ENCODE measurements at places on chromosomes 16 and 17. TPM values are rescaled to one million over a fixed set of nuclear protein-coding genes. Genes with fewer than 3 reads are reported as not detected.

GRCh38 chr16:67865318-67865717, 7.5 kb upstream of the EDC4 start:
- peaks cover 1% of the 10 kb centered on the region for H3K36me3 ChIP-seq
- H3K4me3 ChIP-seq, result no peak overlapping the region
- DNase-seq, result no peak
- no peaks in the 10 kb centered on the region for H3K4me1 ChIP-seq
- no peak overlapping the region for H3K27ac ChIP-seq

DNA sequence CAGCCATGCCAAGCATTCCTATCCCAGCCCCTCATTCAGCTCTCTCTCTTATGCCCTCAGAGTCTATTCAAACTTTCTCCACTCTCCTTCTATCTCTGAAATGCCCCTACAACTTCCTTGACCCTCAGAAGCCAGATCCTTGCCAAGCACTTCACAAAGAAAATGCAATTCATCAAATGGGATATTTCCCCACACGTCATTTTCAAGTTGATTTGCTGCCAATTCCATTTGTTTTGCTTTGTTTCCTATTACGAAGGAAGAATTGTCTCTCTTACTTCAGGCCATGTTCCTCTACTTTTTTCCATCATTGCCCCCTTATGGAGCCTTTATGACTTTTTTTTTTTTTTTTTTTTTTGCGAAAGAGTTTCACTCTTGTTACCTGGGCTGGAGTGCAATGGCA, 9.2 kb upstream of the ALOX12 start:
- DNase-seq, result no peak
- H3K27me3 ChIP-seq, result no peaks in the 10 kb centered on the region
- no peaks in the 10 kb centered on the region for H3K36me3 ChIP-seq
- no peak overlapping the region for H3K27ac ChIP-seq
- no peaks in the 10 kb centered on the region for H3K4me1 ChIP-seq

GRCh38 chr16:75230471-75231110, 11.8 kb downstream of the CTRB1 start:
- H3K4me1 ChIP-seq, result no peaks in the 10 kb centered on the region
- H3K36me3 ChIP-seq, result peaks cover 26% of the 10 kb centered on the region
- no peak overlapping the region for H3K4me3 ChIP-seq
- no peaks in the 10 kb centered on the region for H3K27me3 ChIP-seq

DNA sequence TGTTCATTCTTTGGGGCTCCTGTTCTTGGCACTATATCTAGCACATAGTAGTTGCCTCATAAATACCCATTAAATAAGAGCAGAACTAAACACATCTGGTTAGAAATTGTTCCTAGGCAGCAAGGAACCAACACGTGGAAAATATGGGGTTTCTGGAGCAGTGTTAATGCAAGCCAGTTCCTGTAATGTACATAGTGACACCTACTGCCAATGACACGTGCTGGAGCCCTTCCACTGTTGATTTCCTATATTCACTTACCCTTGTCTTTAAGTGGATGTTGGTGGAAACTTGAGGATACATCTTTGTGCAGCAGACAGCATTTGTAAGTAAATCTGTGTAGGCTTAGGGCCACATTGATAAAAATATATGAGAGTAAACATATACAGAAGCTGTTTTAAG, 1.6 kb upstream of the IRF8 start:
- H3K4me3 ChIP-seq, result no peak overlapping the region
- H3K4me1 ChIP-seq, result no peaks in the 10 kb centered on the region
- no peaks in the 10 kb centered on the region for H3K27me3 ChIP-seq
- H3K27ac ChIP-seq, result no peak overlapping the region
- no peak for DNase-seq
- H3K36me3 ChIP-seq, result no peaks in the 10 kb centered on the region

DNA sequence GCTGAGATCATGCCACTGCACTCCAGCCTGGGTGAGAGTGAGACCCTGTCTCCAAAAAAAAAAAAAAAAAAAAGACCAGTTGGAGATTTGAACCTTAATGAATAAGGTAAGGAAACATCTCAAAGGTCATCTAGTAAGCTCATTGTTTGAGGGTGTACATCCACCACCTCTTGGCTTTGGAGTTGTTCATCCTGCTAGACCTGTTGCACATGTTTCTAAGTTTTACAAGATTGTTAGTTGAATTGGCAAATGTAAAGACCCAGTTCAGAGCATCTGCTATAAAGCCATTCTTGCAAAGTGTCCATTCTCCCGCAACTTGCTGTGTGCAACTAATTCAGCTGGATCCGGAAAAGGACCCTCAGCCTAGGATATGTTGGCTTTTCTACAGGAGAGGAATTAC, 1.5 kb downstream of the PSMD7 start:
- H3K36me3 ChIP-seq, result peaks cover 21% of the 10 kb centered on the region
- H3K4me3 ChIP-seq, result peak overlapping the region; percentile 84
- H3K4me1 ChIP-seq, result no peaks in the 10 kb centered on the region
- H3K27ac ChIP-seq, result no peak overlapping the region

DNA sequence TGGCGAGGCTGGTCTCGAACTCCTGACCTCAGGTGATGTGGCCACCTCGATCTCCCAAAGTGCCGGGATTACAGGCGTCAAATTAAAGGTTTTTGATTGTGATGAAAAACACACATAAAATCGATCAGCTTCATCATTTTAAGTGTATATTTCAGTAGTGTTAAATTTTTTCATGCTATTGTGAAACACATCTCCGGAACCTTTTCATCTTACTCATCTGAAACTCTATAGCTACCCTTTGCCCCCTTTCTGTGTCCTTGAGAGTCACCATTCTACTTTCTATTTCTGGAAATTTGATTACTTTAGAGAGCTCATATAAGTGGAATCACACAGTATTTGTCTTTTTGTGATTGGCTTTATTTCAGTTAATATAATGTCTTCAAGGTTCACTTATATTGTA, 478.3 kb upstream of the HSBP1 start:
- DNase-seq, result no peak
- H3K36me3 ChIP-seq, result no peaks in the 10 kb centered on the region
- no peak overlapping the region for H3K27ac ChIP-seq
- no peaks in the 10 kb centered on the region for H3K27me3 ChIP-seq
- no peak overlapping the region for H3K4me3 ChIP-seq

- H3K4me1 ChIP-seq, result no peaks in the 10 kb centered on the region
- no peak overlapping the region for H3K27ac ChIP-seq
- H3K36me3 ChIP-seq, result peaks cover 15% of the 10 kb centered on the region
- no peak overlapping the region for H3K4me3 ChIP-seq
Observed at GRCh38 chr16:74305978-74306784, 9.6 kb downstream of the PSMD7 start.

DNA sequence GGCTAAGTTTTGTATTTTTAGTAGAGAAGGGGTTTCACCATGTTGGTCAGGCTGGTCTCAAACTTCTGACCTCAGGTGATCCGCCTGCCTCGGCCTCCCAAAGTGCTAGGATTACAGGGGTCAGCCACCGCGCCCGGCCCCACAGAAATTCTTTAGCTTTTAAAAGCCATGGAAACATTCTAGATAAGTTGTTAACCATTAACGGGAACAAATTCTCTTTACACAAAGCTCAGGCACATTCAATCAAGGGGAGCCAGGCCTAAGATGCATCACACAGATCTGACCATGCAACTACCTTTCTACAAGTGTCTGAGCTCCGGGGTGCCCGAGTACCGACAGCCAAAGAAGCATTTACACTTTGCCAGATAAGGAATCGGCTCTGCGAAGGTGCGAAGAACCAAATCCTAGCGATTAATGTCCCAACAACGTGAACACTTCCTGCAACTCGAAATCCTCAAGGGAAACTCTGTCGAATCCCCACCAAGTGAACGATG, 1.0 kb downstream of the EMC8 start:
- DNase-seq, result no peak
- no peak overlapping the region for H3K27ac ChIP-seq
- H3K4me1 ChIP-seq, result peaks cover 18% of the 10 kb centered on the region
- peak overlapping the region; percentile 100 for H3K4me3 ChIP-seq
- H3K36me3 ChIP-seq, result no peaks in the 10 kb centered on the region

DNA sequence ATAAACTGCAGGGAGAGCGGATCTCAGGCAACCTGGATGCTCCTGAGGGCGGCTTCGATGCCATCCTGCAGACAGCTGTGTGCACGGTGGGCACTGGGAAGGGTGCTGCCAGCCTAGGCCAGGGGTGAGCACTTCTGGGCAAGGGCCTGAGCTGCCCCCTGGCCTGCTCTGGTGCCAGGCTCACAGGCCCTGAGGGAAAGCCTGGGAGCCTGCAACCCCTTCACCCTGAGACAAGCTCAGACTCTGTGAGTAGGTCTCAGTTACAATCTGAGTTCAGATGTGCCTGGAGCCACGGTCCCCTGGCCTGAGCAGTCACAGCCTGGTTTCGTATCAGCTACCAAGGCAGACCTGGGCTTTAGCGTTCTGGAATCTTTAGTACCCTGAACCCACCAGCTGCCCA, 8.1 kb downstream of the ITGB4 start:
- DNase-seq, result no peak
- no peaks in the 10 kb centered on the region for H3K27me3 ChIP-seq
- no peak overlapping the region for H3K27ac ChIP-seq

- H3K4me3 ChIP-seq, result no peak overlapping the region
- H3K4me1 ChIP-seq, result no peaks in the 10 kb centered on the region
- DNase-seq, result no peak
Observed at GRCh38 chr16:58537124-58537906, 22.0 kb downstream of the SETD6 start.

DNA sequence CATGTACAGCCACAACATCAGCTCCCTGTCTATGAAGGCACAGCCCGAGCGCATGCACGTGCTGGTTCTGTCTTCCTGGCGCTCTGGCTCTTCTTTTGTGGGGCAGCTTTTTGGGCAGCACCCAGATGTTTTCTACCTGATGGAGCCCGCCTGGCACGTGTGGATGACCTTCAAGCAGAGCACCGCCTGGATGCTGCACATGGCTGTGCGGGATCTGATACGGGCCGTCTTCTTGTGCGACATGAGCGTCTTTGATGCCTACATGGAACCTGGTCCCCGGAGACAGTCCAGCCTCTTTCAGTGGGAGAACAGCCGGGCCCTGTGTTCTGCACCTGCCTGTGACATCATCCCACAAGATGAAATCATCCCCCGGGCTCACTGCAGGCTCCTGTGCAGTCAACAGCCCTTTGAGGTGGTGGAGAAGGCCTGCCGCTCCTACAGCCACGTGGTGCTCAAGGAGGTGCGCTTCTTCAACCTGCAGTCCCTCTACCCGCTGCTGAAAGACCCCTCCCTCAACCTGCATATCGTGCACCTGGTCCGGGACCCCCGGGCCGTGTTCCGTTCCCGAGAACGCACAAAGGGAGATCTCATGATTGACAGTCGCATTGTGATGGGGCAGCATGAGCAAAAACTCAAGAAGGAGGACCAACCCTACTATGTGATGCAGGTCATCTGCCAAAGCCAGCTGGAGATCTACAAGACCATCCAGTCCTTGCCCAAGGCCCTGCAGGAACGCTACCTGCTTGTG, 10.7 kb downstream of the CHST4 start:
- no peak for DNase-seq
- no peak overlapping the region for H3K4me3 ChIP-seq
- no peaks in the 10 kb centered on the region for H3K4me1 ChIP-seq

DNA sequence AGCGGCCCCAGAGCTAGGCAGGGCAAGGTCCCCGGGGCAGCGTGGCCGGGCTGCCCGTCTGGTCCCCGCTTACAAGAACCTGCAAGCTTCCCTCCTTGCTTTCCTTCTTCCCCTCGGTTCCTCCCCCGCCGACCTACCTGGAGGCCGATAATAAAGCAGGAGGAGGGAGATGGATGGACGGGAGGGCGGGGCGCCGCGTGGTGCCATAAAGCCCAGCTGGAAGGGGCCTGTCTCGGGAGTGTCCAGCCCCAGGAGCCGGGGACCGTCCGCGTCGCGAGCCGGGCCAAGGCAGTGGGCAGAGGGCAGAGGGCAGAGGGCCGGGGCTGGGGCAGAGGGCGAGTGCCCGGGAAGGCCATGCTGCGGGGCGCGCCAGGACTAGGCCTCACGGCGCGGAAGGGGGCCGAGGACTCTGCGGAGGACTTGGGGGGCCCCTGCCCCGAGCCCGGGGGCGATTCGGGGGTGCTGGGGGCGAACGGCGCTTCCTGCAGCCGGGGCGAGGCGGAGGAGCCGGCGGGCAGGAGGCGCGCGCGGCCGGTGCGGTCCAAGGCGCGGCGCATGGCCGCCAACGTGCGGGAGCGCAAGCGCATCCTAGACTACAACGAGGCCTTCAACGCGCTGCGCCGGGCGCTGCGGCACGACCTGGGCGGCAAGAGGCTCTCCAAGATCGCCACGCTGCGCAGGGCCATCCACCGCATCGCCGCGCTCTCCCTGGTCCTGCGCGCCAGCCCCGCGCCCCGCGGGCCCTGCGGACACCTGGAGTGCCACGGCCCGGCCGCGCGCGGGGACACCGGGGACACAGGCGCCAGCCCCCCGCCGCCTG, at the start of gene BHLHA9:
BHLHA9 (plus strand) TSS at position 235 of the 820 bp plus-strand sequence; CDS start at position 355, 120 bp downstream.
- no peaks in the 10 kb centered on the region for H3K36me3 ChIP-seq
- H3K4me3 ChIP-seq, result no peak within 1 kb of the TSS
- H3K27ac ChIP-seq, result no peak within 1 kb of the TSS
- no peaks in the 10 kb centered on the region for H3K4me1 ChIP-seq
- DNase-seq, result no peak

- H3K4me3 ChIP-seq, result no peak overlapping the region
- DNase-seq, result peak; percentile 81
- H3K27me3 ChIP-seq, result no peaks in the 10 kb centered on the region
- no peaks in the 10 kb centered on the region for H3K4me1 ChIP-seq
- H3K36me3 ChIP-seq, result no peaks in the 10 kb centered on the region
Observed at GRCh38 chr16:66446737-66447136, 19.6 kb downstream of the BEAN1 start.

DNA sequence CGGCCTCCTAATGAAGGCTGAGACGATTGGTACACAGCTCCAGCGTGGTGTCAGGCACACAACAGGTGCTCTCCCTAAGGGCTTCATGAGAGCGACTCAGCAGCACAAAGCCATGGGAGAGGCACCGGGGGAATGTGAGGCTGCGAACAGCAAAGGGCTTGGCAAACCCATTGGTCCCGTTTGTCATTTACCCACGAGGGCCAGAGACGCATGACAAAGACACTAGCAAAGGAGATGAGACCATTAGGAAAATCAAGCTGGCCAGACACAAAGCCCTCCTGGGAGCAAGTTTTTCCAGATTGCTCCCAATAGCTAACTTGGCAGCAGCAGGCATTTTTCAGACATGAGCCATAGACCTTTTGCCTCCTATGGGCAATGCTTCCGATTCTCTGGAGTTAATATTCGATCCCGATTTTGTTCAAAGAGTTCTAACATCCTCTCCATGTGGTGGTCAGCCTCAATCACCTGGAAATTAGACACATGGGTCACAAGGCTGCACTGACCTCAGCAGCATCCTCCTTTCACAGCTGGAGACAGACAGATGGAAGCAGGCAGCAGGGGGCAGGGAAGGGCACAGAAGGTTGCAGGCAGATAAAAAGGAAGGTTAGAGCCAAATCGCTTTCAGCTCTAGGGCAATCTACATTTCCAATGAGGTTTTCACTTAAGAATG, 38.2 kb downstream of the TK2 start:
- no peaks in the 10 kb centered on the region for H3K27me3 ChIP-seq
- no peaks in the 10 kb centered on the region for H3K36me3 ChIP-seq
- H3K27ac ChIP-seq, result peak overlapping the region; percentile 99

KRTAP9-4 gene
- total RNA-seq, result not detected

HOXB4 gene
- 0.75 TPM for total RNA-seq

SPAG9 gene
- 41.7 TPM for total RNA-seq

CHST4 gene
- 2.0 TPM for total RNA-seq

MARCHF10 gene
- not detected for total RNA-seq

PRR35 gene
- total RNA-seq, result not detected

MFAP4 gene
- total RNA-seq, result 2.3 TPM

PIRT gene
- not detected for total RNA-seq

Data from right lobe of liver (tissue), 6 donors.